ENCODE measurements at places on chromosomes 1 and 21. TPM values are rescaled to one million over a fixed set of nuclear protein-coding genes. Genes with fewer than 3 reads are reported as not detected.

GRCh38 chr1:230087717-230088105 is 20.7 kb downstream of the GALNT2 start:
- peaks cover 15% of the 10 kb centered on the region for H3K4me1 ChIP-seq
- no peaks in the 10 kb centered on the region for H3K27me3 ChIP-seq
- H3K4me3 ChIP-seq = no peak overlapping the region
- H3K27ac ChIP-seq = no peak overlapping the region
- peaks cover 7% of the 10 kb centered on the region for H3K36me3 ChIP-seq

Gene LIPI
- not detected for total RNA-seq

DNA sequence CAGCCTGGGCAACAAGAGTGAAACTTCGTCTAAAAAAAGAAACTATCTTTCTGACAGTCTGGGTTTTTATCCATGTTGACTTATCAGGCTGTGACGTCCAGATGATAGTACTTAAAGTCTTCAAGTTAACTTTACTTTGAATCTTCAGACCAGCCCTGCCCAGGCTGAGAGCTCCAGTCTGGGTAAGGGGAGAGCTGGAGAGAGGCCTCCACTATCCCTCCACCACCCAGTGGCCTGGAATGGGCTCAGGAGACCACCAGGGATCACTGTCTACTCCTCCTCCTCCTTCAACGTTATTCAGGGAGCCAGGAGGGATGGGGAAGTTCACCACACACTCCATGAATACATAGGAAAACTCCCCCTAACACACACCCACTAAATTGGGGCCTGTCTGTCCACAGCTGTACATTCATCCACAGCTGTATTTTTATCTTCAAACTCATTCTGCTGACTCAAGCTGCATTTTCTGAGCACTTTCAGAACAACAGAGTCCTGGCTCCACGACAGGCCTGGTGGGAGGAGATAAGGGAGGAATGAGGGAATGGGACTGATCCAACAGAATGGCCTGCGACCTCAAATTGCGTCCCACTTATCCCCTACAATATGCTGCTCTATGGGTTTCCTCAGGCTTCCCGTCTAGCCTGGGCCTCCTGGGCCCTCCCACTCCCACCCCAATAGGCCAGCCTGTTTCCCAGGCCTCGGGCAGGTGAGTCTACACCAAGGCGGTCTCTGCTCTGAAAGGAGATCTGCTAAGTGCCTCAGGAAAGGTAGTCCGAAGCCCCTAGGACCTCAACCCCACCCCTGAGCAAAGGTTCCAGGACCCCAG is 1.8 kb downstream of the SLC45A3 start:
- H3K27me3 ChIP-seq = peaks cover 3% of the 10 kb centered on the region
- H3K4me3 ChIP-seq = no peak overlapping the region
- H3K4me1 ChIP-seq = peaks cover 12% of the 10 kb centered on the region

GRCh38 chr1:201985355-201985754 is 2.9 kb downstream of the RNPEP start:
- peaks cover 20% of the 10 kb centered on the region for H3K36me3 ChIP-seq
- no peak overlapping the region for H3K4me3 ChIP-seq
- no peak overlapping the region for H3K27ac ChIP-seq
- DNase-seq = no peak
- H3K27me3 ChIP-seq = no peaks in the 10 kb centered on the region
- peaks cover 17% of the 10 kb centered on the region for H3K4me1 ChIP-seq

- no peak overlapping the region for H3K27ac ChIP-seq
- peaks cover 13% of the 10 kb centered on the region for H3K4me1 ChIP-seq
Measured at GRCh38 chr21:36386031-36386642, 945 bp downstream of the CHAF1B start.

Gene NPPB
- total RNA-seq = not detected

- no peaks in the 10 kb centered on the region for H3K36me3 ChIP-seq
- no peak for DNase-seq
- no peaks in the 10 kb centered on the region for H3K27me3 ChIP-seq
- no peak overlapping the region for H3K27ac ChIP-seq
- no peak overlapping the region for H3K4me3 ChIP-seq
Measured at GRCh38 chr1:202848191-202848542, 37.4 kb downstream of the PCAT6 start.

Gene RGS4
- total RNA-seq = not detected

DNA sequence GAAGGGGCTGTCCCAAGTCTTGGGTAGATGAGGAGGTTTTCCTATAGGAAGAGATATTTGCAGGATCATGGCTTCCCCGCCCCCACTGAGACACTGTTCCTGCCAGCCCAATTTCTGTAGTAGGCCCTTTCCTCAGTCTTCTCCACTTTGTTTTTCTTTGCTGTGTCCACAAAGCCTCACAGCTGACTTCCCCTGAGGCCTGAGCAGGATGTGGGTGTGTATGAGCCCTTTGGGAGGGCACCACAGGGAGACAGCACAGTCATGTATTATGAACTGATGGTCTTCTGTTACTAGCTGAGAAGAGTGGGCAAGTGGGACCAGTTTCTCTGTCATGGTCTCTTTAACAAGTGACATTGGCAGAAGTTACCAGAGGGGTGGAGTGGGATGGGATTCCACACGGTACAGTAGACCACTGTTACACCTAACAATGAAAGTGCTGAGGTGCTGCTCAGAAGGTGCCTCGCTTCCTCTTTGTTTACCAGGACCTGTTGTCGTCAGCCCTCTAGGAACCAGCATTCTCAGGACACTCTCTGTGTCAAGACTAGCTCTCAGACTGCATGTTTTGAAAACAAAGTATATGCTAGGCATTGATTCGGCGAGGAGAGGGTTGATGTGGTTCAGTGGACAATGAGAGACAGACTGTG is 253.8 kb upstream of the HOOK1 start:
- H3K27me3 ChIP-seq = no peaks in the 10 kb centered on the region
- H3K27ac ChIP-seq = no peak overlapping the region
- no peak for DNase-seq
- H3K36me3 ChIP-seq = no peaks in the 10 kb centered on the region
- H3K4me1 ChIP-seq = no peaks in the 10 kb centered on the region

GRCh38 chr1:44848456-44849181 is 5.6 kb upstream of the PTCH2 start:
- no peak for DNase-seq
- no peaks in the 10 kb centered on the region for H3K4me1 ChIP-seq
- H3K36me3 ChIP-seq = peaks cover 6% of the 10 kb centered on the region
- H3K27me3 ChIP-seq = no peaks in the 10 kb centered on the region
- no peak overlapping the region for H3K4me3 ChIP-seq

DNA sequence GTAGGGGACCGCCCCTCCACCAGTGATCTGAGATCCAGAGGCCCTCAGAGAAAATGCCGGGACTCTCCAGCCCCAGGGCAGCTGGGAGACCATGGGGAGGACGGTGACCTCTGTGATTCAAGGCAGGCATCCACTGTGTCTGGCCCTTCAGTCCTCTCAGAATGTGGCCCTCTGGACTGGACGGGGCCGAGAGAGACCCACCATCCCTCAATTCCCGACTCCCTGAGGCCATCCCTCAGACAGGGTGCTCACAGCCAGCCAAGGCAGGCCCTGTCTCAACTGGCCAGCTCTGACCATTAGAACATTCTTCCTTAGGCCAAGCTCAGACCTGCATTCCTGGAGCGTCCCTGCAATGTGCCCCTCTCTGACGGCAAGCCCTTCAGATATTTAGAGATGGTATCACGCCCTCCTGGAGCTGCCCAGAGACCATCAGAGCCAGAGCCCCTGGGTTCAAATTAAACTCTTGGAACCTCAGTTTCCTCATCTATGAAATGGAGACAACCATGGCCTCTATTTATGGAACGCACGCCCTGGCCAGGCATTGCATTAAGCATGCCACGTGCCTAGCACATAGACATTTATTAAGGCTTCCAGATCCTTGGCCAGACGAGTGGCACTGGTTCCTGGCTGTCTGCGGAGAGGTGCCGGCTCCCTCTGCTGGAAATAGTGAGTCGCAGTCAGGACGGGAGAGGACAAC is 9.6 kb upstream of the EPS8L3 start:
- no peak overlapping the region for H3K4me3 ChIP-seq
- H3K4me1 ChIP-seq = peaks cover 21% of the 10 kb centered on the region
- H3K36me3 ChIP-seq = no peaks in the 10 kb centered on the region
- H3K27me3 ChIP-seq = no peaks in the 10 kb centered on the region
- DNase-seq = peak; percentile 55
- no peak overlapping the region for H3K27ac ChIP-seq

GRCh38 chr1:163271535-163271934 is 50.2 kb upstream of the NUF2 start:
- no peak overlapping the region for H3K4me3 ChIP-seq
- H3K4me1 ChIP-seq = no peaks in the 10 kb centered on the region
- H3K27me3 ChIP-seq = no peaks in the 10 kb centered on the region
- no peaks in the 10 kb centered on the region for H3K36me3 ChIP-seq

DNA sequence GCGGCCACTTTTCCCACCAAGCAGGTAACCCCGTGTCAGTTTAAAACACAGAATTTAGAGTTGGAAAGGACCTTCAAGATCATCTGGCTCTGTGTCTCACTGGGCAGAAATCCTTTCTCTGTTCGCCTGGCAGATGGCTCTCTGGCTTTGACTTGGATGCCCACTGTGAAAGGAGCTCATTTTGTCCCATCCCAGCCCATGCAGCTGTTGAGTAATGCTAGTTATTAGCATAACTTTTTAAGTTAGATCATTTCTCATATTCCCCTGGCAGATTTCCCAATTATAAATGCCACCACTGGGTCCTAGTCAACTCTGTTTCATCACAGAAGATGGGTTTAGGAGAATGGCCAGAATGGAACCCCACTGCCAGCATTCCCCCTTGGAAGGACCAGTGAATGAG is 55.9 kb downstream of the SLC35F3 start:
- H3K4me1 ChIP-seq = no peaks in the 10 kb centered on the region
- H3K27me3 ChIP-seq = peaks cover 6% of the 10 kb centered on the region
- no peak for DNase-seq
- H3K27ac ChIP-seq = no peak overlapping the region
- H3K4me3 ChIP-seq = no peak overlapping the region

Gene PIGR
- not detected for total RNA-seq

DNA sequence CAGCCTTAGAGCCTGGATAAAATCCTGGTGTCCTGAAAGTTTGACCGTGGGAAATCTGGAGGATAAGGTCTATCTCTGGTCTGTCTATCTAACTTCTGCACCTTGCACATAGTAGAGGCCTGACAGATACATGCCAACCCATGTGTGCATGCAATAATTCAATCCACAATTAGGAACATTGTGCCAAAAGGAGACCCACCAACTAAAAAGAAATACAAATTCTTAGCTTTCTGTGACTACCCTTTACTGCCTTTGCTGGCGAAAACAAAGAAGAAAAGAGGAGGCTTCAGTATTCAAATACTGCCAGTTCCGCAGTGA is 381 bp upstream of the KLHL20 start:
- peaks cover 19% of the 10 kb centered on the region for H3K27me3 ChIP-seq
- H3K4me1 ChIP-seq = peaks cover 8% of the 10 kb centered on the region
- H3K27ac ChIP-seq = peak overlapping the region; percentile 73

Gene FAM177B
- total RNA-seq = not detected

DNA sequence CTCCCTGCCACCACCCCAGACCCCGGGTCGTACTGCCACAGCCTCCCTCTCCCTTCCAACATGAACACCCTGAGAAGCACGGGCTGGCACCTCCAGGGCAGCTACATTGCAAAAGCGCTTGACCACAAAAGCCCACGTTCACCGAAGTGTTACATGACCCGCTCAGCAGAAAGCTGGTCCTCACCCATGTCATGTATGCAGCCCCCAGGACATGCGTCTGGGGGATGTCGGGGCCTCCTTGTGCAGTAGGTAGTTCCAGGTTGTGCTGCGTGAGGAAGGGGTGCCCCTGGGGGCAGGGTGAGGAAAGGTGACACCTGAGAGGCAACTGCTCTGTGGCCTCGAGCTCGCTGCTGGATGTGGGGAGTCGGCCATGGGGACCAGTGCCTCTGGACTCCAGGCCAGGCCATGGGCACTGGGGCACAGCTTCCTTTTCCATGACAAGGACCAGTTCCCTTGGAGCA is 102.0 kb upstream of the C1orf174 start:
- peaks cover 6% of the 10 kb centered on the region for H3K27me3 ChIP-seq
- DNase-seq = no peak
- H3K27ac ChIP-seq = no peak overlapping the region
- H3K36me3 ChIP-seq = no peaks in the 10 kb centered on the region

DNA sequence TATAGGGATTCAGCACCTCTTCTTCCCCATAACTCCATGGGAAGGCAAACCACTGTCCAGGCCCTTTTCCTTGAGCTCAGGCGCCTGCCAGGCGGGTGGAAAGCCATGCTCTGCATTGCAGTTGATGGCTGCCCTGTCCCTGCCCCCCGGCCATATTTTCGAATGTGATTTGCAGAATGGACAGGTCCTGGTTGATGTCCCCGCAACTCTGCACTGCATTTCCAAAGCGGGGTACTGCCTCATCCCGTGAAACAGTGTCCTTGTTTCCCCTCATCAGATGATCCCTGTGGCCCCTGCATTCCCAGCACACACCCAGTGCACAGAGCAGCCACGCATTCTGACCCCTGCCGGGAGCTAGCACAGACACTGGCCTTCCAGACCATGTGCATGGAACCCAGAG is 33.7 kb upstream of the SCMH1 start:
- H3K27me3 ChIP-seq = no peaks in the 10 kb centered on the region
- H3K4me3 ChIP-seq = no peak overlapping the region
- no peak for DNase-seq
- no peak overlapping the region for H3K27ac ChIP-seq
- H3K36me3 ChIP-seq = no peaks in the 10 kb centered on the region

DNA sequence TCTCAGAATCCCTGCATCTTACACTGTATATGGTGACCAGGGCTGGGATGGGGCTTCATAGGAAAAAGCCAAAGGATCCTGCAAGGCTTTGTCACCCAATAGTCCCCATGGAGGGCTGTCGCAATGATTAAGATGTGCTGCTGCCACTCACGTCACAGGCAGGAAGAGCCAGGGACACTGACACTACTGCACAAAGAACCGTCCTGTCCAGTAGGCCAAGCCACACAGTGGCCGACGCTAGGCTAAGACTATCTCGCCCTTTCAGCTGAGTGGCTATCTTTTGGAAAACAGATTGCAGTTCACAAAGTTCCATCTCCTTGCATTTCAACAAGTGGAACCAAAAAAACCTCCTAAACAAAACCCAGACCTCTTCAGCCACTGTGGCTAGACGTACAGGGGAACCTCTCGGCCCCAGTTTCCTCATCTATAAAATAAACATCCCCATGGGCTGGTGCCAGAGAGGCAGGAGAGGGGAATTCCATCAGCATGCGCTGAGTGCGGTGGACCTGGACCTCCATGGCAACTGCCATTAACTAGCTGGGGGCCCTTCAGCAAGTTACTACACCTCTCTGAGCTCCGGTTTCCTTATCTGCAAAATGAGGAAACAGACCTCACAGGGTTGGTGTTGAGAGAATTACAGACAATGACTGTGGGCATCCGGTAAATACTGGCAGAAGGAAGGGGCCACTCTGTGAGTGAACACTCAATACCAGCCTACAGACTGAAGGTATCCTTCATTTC is 8.7 kb downstream of the CAPZB start:
- H3K4me1 ChIP-seq = peaks cover 99% of the 10 kb centered on the region
- H3K27me3 ChIP-seq = no peaks in the 10 kb centered on the region
- H3K36me3 ChIP-seq = peaks cover 60% of the 10 kb centered on the region
- peak overlapping the region; percentile 41 for H3K4me3 ChIP-seq
- DNase-seq = peak; percentile 79
- peak overlapping the region; percentile 74 for H3K27ac ChIP-seq

Gene CFAP107
- total RNA-seq = not detected

Gene UAP1
- 45.8 TPM for total RNA-seq

GRCh38 chr21:42860345-42860744 is 19.0 kb downstream of the WDR4 start:
- no peak for DNase-seq
- H3K4me1 ChIP-seq = no peaks in the 10 kb centered on the region
- H3K4me3 ChIP-seq = no peak overlapping the region

- H3K27ac ChIP-seq = no peak overlapping the region
- no peak overlapping the region for H3K4me3 ChIP-seq
- no peak for DNase-seq
- H3K4me1 ChIP-seq = no peaks in the 10 kb centered on the region
- H3K27me3 ChIP-seq = no peaks in the 10 kb centered on the region
Measured at GRCh38 chr1:52239708-52240001, 97.8 kb downstream of the ZFYVE9 start.

GRCh38 chr1:34828611-34829010 is 30.9 kb downstream of the SMIM12 start:
- no peaks in the 10 kb centered on the region for H3K27me3 ChIP-seq
- no peak overlapping the region for H3K27ac ChIP-seq
- H3K4me1 ChIP-seq = no peaks in the 10 kb centered on the region

Measured in CD4-positive, alpha-beta T cell (primary cell).